ENCODE measurements at places on chromosomes 2 and 18.

DNA sequence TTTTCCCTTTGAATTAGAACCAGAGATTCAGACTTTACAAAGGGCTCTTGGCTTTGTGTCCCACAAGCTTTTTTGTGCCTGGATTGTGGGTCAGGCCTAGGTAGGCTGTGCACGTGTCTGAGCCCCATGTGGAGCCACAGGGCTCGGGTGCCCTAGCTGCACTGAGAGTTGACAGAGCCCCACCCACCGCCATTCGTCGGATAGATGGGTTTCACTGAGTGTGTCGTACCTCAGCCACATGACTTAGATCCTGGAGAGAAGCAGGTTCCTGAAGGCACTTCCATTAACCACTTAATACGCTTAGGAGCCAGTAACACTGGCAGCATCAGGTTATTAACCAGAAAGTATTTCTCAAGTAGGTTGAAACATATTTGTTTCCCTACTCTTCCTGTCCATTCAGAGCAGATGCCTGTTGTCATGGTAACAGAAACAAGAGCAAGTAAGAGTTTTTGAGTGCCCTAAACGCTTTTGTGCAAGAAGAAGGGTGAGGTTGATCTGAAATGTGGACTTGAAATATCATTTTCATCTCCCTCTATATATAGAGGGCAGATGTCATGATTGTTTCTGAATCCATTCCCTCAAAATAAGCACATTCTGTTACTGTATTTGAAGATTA is 30.0 kb downstream of the ADCYAP1 start:
- DNase-seq: no peak

DNA sequence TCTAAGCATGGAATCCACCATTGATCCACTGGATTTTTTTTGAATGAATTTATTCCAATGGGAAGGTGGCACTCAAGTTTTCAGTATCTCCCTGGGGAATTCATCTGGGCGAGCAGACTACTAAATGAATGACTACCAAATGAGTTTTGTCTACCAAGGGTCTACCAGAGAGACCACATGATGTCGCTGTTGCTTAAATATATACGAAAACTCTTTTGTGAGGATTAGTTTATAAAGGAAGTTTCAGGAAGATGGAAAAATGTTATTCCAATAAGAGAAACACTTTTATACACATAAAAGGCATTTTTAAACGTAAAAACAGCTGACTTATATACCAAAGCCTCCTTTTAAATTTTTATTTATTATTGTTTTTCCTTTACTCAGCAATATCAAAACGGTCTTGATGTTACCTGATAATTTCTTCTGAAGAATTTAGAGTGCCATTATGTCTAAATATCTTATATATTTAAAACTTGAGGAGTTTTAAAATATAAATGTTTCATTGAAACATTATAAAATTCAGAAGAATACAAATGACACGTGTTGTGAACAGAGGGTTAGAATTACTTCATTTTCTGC is 139.7 kb downstream of the HRH4 start:
- DNase-seq: no peak

DNA sequence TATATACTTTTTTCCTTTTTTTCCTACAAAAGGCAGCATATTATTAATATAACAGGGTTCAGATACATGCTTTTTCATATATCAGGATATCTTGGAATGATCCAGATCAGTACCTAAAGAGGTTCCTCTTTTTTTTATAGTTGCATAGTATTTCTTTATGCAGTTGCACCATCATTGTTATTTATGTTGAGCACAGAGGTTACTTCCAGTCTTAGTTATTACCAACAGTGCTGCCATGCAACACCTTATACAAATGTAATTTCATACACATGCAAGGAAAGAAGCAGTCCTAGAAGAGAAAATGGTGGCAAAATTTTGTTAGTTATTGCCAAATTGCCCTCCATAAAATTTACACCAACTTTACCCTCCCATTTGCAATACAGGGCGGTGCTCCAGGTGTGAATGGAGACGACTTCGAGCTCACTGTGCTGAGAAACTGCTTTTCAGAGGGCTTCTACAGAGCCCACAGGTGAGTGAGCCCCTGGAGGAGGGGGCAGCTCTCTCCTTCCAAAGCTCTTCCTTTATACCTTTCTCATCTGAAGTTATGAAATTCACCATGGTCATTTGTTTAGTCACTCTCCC is 30.0 kb upstream of the KCMF1 start:
- no peak for DNase-seq

GRCh38 chr2:51662187-51662586 is 630.3 kb upstream of the NRXN1 start:
- no peak for DNase-seq

DNA sequence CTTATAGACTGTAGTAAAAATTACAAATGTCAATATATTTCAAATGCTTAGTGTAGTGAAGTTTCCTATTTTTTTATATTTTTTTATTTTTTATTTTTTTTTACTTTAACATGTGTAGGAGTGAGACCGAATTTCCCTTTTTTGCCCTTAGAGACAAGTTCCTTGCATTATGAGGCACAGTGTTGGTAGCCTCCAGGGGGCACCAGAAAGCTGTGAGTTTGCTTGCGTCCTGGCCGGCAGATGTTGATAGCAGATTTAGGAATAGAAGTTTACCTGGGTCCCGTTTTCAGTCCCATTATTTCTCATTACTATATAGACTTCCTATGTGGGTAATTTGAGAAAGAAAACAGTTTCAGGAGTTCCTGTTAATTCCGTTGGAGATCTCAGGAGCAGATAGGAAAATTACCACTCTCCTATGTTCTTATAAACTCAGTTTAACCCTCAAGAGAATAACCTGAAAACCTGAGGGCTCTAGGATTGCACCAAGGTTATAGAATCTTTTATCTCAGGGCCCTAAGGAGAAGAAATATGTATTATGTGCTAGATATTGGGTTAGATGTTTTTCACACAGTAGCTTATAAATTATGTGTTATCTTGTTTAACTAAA is 157.5 kb upstream of the SESTD1 start:
- peak; percentile 63 for DNase-seq

DNA sequence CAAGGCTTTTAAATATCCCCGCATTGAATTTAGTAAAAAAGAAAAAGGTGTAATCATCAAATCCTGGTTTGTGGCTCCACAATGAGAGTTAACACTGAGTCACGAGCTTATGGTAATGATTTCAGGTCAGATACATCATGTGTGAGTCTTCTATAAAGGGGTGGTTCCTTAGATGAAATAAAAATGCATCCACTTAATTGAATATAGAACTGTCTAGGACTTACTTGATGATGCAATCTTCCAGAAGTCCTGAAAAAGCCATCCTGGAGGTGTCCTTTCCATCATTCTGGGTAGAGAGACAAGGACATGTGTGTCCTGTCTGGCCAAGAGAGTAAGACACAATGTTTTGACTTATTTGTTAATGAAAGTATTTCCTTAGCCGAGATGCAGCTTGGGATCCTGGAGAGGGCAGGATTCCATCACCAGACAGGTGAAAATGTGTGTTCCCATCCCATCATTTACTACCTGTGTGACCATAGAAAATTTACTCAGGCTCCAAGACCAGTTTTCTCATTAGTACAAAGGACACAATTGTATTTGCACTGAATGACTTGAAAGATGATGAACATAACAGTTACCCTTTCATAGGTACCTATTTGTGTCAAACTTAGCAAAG is 1539.8 kb upstream of the PIK3C3 start:
- DNase-seq: no peak

DNA sequence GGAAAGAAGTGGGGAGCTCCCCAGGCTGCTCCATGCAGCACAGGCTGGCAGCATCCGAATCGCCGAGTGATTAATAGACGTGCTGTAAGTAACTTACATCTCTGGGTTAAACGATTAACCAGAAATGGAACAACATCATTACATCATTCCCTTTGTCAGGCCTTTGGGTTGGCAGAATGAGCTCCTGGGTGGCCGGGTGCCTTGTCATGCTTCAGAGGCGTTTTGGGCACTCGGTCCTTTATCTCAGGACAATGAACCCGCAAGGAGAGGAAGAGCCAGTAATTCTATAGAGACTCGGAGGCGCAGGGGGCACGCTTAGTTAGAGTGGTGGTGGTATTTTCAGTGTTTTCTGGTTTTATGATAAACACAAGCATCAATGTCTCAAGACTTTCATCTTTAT is 146.9 kb upstream of the TPO start:
- no peak for DNase-seq

DNA sequence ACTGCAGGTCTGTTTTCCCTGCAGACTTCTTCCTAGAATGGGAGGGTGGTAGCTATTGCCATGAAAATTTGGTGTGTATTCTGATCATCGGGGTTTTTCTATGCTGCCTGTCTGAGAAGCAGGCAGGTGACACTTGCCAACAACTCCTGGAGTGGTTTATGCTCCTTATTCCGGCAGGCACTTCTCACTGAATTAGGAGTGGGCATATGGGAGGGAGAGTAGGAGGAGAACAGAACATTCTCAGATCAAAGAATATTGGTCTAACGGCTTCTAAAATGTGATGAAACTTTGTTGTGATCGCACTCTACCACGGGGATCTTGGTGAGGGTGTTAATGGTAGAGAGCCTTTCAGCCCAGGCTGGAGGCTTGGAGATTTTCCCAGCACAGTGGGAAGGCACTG is 480.8 kb downstream of the PLCL1 start:
- DNase-seq: no peak

DNA sequence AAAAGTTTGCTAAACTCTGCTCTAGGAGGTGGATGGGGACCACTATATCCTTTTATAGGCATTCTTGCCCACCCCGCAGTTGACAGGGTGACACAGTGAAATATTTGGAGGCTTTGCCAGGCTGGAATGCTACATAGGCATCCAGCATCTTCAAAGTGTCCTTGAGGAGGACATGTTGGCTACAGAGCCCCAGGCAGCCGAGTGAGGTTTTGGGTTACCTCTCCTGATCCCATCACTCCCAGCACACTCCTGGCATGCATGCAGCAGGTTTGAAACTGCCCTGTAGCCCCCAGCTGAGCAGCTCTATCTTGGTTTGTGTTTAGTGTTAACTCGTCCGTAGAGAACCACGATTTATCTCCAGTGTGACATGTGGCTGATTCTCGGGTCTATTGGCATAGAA is 7.3 kb downstream of the FOSL2 start:
- no peak for DNase-seq

DNA sequence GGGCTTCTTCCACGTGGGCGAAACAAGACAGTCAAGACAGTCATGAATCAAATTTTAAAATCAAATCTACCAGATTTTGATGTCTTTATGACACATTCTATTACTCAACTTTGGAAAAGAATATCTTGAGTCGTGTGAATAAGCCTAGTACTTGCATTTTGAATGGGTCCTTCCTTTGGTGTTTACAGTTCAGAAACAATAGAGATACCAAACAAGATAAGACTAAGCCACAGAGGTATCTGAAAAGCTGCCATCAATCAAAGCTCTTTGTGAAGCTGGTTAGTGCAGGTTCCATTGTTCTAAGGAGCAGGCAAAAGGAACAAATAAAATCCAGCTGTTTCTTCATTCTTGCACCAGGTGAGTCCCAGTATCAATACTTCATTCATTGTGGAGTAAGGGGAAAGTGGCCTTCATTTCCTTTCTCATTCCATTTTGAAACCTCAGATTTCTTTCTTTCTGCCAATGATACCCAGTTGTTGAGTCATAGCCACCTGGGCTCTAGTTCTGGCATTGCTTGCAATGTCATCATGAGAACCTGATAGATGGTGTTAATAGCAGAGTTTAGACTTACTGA is 151.7 kb upstream of the L3MBTL4 start:
- no peak for DNase-seq

DNA sequence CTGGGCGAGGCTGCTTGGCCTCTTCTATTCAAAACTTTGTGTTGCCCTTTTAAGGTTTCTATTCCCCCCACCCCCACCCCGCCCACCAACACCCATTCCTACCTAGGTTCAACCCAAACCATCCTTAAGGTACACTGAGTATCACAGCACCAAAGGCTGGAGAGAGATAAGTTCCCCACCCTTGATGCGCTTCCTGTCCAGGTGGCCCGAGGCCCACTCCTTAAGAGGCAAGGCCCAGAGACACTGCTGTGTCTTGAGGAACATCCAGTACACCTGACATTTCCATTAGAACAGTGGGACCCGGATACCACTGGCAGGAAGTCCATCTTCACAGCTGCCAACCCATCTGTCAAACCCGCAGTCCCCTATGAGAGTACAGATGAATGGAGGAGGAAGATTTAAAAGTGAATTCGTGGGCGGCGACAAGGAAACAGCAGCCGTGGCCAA is 277 bp upstream of the INPP1 start:
- no peak for DNase-seq

- no peak for DNase-seq
Observed at GRCh38 chr2:196268538-196269338, 97.4 kb upstream of the STK17B start.

- no peak for DNase-seq
Observed at GRCh38 chr18:6362559-6363129, 52.1 kb downstream of the L3MBTL4 start.

Data from activated CD8-positive, alpha-beta memory T cell treated with anti-CD3 and anti-CD28 coated beads, Interleukin-2, amount 50 U/mL, for 48 hours (primary cell).